ENCODE measurements at places on chromosomes 2 and 18. TPM values are rescaled to one million over a fixed set of nuclear protein-coding genes. Genes with fewer than 3 reads are reported as not detected.

DNA sequence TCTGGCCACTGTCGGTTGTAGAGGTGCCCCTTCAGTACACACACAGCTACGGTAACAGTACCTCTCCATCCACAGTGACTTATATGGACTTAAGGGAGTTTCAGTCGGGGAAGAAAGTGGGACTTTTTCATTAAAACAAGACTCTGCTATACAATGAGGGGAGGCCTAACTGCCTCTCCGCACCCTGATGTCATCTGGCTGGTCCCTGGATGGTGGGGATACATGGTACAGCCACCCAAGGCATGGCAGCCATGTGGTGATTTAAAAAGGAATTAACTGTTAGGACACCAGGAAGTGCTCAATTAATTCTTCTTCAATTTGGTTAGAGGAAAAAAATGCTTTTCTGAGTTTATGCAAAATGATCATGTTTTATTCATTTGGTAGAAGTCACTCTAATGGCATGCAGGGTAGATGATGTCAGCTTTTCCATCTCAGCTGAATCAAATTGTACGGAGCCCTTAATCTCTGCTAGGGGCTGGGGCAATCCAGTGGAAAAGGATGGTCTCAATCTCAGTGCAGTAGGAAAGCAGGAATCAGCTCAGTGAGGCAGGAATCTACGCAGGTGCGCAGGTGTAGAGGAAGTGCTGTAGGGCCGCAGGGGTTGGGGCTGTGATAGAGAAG is 243.9 kb downstream of the PRKCE start:
- H3K36me3 ChIP-seq = no peaks in the 10 kb centered on the region
- no peak for DNase-seq
- no peaks in the 10 kb centered on the region for H3K27me3 ChIP-seq
- no peak overlapping the region for H3K27ac ChIP-seq

DNA sequence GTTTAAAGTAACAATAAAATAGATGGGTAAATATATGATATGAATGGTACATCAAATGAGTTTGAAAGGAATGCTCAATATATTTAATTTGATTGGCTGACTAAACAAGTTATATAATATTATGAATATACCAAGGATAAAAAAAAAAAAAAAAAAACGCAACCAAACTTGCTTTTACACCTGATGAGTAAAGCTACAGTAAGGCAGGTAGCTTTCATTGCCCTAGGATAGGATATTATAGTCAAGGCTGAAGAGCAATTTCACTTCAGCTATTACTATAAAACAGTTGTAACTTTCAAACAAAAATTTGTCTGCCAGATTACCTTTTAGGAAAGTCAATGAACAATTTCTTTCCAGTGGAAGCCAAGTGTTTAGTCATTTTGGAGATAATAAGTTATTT is 56.8 kb upstream of the PEX13 start:
- no peaks in the 10 kb centered on the region for H3K36me3 ChIP-seq
- no peak overlapping the region for H3K4me3 ChIP-seq
- H3K27ac ChIP-seq = no peak overlapping the region
- DNase-seq = no peak

GRCh38 chr2:5877360-5877759 is 185.2 kb downstream of the SOX11 start:
- no peaks in the 10 kb centered on the region for H3K36me3 ChIP-seq
- no peaks in the 10 kb centered on the region for H3K4me1 ChIP-seq

DNA sequence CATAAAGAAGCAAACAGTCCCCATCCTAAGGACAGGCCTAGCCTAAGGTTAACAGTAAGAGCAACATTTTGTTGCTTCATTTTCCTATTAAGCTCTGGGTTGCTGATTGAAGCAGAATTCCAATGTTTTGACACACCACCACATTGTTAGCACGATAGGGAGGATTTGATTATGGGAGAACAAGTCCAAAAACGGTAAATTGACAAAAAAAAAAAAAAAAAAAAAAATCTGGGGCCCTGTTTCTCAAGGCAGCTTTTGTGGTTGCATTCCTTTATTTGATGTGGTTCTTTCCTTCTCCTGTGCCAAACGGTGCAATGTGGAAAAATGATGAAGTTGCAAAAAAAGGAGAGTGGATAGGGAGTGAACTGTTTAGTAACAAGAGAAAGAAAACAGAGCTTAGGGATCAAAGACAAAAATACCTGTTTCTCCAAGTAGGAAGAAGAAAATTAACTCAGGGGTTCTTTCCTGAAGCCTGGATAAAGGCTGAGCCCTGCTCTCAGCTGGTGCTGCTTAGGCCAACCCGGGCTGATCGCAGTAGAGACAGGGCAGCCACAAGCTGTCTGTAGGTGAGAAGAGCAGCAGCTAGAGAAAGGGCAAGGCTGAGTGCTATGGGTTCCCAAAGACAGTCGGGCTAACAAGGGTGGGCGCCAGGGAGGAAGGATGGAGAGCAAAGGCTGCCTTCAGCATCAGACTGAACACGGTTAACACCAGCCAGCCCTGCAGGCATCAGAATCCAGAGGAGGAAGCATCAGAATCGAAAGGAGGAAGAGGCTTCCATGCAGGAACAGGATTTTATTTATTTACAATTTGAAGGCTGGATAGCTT is 167.8 kb upstream of the FOSL2 start:
- no peaks in the 10 kb centered on the region for H3K27me3 ChIP-seq
- H3K4me3 ChIP-seq = no peak overlapping the region
- no peaks in the 10 kb centered on the region for H3K36me3 ChIP-seq
- peaks cover 28% of the 10 kb centered on the region for H3K4me1 ChIP-seq
- peak; percentile 95 for DNase-seq

PLB1 gene
- total RNA-seq = 4.5 TPM

DNA sequence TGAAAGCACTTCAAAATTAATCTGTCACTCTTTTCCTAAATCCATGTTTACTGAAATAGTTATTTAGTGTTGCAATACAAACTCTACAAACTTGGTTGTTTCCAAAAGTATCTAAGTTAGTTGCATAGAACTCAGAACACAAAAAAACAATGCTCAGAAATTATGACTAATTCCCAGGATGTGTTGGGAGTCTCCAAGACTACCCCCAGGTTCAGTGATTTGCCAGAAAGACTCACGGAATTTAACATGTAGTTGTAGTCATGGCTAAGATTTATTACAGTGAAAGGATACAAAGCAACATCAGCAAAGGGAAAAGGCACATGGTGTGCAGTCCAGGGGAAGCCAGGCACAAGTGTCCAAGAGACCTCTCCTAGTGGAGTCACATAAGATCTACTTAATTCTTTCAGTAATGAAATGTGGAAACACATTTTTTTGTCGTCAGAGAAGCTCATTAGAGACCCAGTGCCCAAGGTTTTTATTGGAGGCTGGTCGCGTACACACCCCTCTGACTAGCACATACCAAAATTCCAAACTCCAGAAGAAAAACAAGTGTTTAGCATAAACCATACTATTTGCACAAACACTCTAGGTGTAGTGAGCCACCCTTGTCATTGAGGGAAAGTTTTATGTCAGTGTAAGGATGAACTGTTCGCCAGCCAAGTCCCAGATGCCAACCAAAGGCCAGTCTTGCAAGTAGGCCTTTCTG is 43.3 kb upstream of the CYP20A1 start:
- H3K27ac ChIP-seq = no peak overlapping the region
- H3K4me3 ChIP-seq = no peak overlapping the region
- H3K4me1 ChIP-seq = no peaks in the 10 kb centered on the region
- no peak for DNase-seq
- peaks cover 7% of the 10 kb centered on the region for H3K36me3 ChIP-seq
- H3K27me3 ChIP-seq = no peaks in the 10 kb centered on the region

DNA sequence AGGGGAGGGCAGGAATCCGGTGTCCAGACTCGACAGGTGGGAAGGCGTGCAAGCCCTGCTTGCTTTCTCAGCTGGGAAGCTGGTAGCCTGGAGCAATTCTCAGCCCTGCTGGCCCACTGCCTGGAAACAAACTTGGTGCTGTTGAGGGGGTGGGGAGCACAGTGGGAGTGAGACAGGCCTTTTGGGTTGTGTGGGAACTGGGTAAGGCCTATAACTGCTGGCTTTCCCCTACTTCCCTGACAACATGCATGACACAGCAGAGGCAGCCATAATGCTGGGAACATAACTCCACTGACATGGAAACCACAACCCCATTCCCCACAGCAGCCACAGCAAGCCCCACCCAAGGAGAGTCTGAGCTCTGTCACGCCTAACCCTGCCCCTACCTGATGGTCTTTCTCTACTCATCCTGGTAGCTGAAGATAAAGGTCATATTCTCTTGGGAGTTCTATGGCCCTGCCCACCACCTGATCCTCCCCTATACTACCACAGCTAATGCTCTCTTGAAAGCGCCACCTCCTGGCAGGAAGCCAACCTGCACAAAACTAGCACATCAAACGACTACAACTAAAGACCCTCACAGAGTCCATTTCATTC is 122.9 kb upstream of the ACVR1C start:
- H3K4me1 ChIP-seq = no peaks in the 10 kb centered on the region
- H3K27ac ChIP-seq = no peak overlapping the region
- no peaks in the 10 kb centered on the region for H3K27me3 ChIP-seq
- no peak for DNase-seq

GRCh38 chr2:216424274-216424673 is 12.0 kb downstream of the SMARCAL1 start:
- no peak overlapping the region for H3K4me3 ChIP-seq
- H3K4me1 ChIP-seq = peaks cover 28% of the 10 kb centered on the region
- peaks cover 59% of the 10 kb centered on the region for H3K36me3 ChIP-seq

BOLL gene
- not detected for total RNA-seq

DNA sequence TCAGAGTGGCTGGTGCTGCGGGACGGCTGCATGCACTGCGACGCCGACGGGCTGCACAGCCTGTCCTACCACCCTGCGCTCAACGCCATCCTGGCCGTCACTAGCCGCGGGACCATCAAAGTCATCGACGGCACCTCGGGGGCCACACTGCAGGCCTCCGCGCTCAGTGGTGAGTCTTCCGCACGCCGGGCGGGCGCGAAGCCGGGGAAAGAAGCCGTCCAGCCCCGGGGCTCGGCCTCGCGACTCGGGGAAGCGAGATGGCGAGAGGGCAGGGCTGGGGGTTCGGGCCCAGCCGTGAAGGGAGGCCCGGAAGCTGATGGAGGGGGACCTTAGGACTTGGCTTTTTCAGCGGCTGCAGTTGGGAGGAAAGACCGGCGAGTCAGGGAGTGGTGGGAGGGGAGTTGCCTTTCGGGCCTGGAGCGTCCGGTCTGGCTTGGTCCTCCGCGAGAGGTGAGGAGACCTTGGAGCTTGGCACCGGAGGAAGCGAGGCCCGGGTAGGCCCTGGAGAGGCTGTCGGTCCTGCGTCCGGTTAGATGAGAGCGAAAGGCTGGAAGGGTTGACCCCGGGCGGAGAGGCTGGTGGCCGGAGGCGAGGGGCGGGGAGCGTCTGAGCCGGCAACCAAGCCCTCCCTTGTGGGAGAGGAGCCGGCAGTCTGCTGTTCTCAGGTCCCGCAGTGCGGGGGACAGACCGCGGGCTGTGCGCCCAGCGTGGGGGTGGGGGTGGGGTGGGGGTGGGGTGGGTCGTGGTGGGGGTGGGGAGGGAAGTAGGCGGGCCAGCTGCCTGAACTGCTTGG is 691 bp downstream of the BIRC6 start:
- H3K27ac ChIP-seq = peak overlapping the region; percentile 81
- H3K27me3 ChIP-seq = no peaks in the 10 kb centered on the region

DNA sequence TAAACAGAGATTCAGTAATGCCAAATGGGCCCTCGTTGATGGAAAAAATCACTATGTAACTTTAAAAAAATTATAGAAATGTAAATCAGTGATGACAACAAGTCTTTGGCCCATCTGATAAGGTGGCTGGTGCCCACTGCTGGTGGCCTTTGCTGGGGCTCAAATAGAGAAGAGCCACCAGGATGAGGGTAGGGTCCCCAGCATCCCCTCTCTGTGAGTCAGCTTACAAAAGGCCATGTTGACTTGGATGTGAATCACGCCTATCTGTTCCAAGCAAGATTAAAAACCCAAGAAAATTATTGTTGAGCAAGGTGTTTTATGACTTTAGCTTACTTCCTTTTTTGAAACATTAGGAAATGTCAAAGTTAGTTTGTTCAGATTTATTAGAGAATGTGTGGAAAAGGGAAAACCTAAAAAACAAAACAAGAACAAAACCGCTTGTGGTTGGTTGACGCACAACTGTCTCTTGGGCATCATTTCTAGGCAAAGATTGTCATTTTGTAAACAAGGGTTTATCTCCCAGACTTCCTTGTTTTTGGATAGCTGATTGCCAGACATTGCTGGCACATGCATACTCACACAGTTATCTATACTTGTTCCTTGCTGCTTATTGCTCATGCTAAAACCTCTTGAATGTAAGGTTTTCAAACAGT is 53.7 kb upstream of the ZNF396 start:
- no peak overlapping the region for H3K4me3 ChIP-seq
- H3K27me3 ChIP-seq = no peaks in the 10 kb centered on the region
- no peak overlapping the region for H3K27ac ChIP-seq

COL5A2 gene
- total RNA-seq = 1,030 TPM

TLX2 gene
- total RNA-seq = not detected

DNA sequence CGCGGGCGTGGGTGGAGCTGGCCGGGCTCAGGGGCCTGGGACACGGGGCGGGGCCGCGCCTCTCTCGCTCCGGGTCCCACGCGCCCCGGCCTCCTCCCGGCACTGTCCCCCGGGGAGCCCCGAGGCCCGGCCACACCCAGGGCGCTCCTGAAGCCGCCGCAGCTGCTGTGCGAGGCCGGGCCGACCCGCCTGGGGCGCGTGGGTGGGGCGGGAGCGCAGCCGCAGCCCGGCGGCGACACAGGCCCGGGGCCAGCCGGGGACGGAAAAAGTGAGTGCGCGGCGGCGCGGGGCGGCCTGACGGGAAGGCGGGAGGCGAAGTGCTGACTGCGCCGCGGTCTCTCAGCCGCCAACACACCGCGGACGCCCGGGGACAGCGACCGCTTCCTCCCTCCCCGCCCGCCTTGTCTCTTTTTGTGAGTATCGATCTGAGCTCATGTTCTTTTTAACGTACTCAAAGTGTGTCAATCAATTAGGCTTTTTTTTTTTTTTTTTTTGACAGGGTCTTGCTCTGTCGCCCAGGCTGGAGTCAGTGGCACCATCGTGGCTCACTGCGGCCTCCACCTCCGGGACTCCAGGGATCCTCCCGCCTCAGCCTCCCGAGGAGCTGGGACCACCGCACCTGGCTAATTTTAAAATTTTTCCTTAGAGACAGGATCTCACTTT is 14.5 kb downstream of the PDCD1 start:
- H3K4me3 ChIP-seq = peak overlapping the region; percentile 31
- peak; percentile 55 for DNase-seq
- H3K27ac ChIP-seq = no peak overlapping the region
